OCI-LY7 (cell line): ENCODE measurements at places on chromosomes 4 and X.
A peak's percentile ranks its signal among the peaks of the same experiment; 100 is the strongest.

- peak; percentile 3 for DNase-seq
Observed at GRCh38 chrX:121000589-121000988, 15.0 kb upstream of the CT47A1 start.

GRCh38 chrX:78673246-78673645 lies 14.1 kb upstream of the RTL3 start:
- no peak for DNase-seq

DNA sequence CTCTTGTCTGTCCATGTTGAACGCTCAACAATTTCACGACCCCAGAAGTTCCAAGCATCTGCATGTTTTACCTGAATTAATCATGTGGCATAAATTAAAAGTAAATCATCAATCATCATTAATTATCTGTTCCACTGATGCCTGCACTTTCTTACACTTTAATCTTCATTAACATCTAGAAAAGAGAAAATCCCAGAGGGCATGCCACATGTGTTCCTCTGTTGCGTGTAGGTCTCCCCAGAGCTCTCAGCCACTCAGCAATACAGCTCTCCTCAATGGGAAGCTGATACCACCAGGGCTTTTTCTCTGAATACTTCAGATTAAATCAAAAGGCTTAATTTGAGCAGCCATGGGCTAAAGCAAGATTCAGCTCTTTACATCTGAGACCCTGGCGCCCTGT lies 722.4 kb upstream of the TENM3 start:
- no peak for DNase-seq

- no peak for DNase-seq
Observed at GRCh38 chrX:150291014-150291413, 72.1 kb upstream of the MAMLD1 start.
